ENCODE measurements at places on chromosomes 6 and 20.

DNA sequence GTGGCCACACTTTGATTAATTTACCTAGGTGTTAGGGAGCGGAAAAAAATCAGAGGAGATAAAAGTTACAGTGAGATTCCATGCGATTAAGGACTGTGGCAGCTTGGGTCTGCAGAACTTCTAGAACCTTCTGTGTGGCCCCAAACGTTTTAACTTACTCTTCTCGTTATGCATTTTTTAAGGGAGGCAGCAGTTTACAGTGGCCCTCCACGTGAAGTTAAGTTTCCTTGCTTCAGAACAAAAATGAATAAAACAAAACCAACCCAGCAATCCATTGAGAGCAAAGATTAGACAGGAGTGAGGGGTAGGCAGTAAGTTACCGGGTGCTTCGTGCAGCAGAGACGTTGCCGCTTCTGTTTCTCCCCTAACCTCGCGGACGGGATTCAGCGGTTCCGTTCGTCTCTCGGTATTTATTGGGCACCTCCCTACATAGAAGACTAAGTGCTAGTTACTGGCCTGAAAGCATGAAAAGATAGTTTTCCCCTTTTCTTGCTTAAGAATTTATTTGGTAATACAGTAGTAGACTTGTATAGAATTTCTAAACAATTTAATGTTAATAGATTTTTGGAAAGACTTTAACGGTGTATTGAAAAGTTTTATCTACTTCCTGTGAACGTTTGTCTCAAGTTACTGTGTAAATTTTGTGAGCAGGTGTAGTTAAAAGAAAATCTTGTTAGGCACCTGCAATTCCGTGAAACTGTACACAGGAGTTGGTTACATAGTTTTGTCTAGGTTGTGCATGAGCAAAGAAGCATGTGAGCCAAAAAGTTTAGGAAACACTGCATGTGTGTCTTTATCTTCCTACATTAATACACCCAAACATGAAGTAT is 1.1 kb downstream of the BAG2 start:
- no peak for DNase-seq

DNA sequence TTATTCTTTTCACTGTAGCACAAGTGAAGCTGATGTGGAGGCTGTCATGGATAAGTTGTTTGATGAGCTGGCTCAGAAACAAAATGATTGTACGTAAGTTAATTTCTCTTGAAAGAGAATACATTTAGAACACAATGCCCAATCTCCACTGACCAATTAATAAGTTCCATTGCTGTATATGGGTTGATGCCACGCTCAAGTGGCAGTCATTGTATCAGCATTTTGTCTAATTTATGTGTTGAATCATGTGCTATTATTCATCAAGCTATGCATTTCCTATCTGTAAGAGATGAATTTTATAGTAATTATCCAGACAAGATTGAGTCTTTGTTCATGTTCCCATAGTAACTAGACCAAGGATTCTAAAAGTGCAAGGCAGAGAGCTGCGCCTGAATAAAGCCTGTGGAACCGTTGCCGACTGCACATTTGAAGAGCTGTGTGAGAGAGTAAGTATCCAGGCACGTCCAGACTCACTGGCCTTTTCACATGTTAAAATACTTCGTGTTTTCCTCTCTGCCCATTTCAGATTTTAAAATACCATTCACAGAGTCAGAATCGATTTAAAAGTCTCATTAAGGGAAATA is 83.8 kb upstream of the FOXO3 start:
- no peak for DNase-seq

GRCh38 chr6:7542065-7542873 is 798 bp downstream of the DSP start:
- DNase-seq, result peak; percentile 17

DNA sequence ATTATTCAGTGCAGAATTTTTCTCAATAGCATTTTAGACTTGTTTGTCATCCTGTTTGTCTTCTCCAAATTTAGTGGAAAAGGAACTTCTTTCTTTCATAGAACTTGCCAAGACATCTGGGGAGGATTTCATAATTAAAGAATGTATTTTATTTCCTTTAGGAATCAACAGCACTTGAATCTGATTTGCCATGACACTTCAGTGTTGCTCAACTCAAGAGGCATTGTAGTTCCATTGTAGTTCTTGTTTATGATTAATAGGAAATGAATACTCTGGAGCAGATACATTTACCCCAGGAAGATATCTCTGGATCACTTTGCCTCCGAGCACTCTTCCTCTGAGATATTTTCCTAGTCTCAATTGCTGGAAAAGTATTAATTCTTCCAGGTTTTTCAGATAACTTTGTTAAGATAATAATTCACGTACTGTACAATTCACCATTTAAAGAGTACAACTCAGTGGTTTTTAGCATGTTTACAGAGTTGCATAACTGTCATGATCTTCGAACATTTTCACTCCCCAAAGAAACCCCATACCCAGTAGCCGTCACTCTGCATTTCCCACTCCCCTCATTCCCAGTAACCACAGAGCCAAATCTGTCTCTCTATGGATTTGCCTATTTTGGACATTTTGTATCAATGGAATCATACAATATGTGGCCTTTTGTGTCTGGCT is 29.7 kb downstream of the AKAP12 start:
- no peak for DNase-seq

- no peak for DNase-seq
Measured at GRCh38 chr6:79225717-79226599, 8.5 kb downstream of the HMGN3 start.

DNA sequence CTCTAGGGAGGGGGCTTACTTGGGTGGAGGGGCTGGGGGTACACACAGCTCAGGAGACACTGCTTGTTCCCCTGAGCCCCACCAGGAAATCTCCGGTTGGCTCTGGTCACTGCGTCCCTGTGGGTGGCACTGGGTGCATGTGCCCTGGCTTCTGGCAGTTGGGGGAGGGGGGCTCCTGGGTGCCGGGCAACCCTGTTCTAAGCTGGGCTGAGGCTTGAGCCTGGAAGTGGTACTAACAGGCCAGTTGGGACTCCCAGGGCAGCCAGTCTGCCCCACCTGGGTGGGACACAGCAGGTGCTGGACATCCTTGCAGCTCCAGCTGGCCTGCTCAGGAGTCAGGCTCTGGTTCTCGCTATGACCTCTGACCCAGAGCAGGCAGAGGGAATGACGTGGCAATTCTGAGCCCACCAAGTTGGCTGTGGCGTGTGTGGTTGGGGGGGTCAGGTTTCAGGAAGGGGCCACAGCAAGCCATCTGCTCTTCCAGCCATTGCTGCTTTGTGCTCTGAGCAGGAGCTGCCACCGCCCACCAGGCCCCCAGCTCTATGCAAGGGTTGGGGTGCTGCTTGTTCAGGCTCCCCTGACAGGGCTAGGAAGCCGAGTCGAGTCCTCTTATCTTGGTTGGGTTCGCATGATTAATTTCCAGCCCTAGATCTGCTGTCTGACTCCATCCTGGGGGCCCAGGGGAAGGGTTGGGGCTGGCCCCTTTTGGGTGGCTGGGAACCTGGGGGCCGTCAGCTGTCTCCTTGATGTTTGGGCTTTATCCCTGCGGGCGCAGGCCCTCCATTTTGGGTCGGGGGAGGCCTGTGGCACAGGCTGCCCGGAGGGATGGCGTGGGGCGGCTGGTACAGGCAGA is 590 bp downstream of the C20orf204 start:
- no peak for DNase-seq

DNA sequence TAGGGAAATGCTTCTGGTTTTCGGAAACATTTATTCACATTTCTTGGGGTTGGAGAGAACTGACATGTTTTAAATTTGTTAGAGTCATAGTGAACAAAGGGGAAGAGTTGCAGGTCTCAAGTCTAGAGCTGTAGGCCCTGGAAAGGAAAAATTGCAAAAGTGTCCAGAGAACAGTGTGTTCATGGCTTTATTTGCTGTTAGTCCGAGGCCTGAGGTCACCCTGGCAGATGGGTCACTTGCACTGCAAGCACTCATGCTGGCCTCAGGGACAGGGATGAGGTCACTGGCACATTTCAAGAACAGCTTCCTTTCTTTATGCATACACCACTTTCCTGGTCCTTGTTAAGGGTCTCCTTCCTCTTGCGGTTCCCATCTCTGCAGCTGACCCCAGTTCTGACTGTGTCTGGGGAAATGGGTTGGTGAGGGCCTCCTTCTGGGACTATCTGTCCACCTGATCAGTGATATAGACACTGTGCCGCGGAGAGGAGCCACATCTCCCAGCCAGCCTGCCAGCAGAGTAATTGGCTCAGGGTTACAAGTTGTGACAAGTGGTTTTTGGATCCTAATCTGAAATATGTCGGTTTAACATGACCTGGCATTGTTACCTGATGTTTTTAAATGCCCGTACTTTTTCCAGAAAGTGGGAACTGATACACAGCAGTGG is 194.0 kb downstream of the EYA4 start:
- DNase-seq, result peak; percentile 30

GRCh38 chr6:48733581-48733980 is 622.6 kb upstream of the PTCHD4 start:
- DNase-seq, result no peak

- no peak for DNase-seq
Measured at GRCh38 chr6:87071683-87072082, 23.2 kb downstream of the CGA start.

GRCh38 chr6:43950731-43951062 is 176.6 kb downstream of the MRPL14 start:
- no peak for DNase-seq

DNA sequence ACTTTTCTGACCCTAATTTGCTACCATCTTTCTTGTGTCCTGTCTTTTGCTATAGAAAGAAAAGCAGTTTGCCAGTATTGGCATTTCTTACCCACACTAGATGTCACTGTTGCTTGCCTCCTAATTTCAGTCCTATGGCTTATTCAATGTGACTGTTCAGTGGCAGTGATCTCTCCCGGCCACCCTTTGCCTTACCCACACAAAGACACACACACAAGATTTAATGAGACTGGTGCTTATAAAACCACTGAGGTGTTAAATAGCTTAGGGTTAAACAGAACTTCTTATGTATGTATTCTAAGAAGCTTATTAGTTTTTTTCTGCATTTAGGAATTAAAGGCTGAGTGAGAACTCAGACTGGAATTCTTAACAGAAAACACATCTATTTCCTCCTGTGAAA is 233.6 kb upstream of the ASCC3 start:
- DNase-seq, result peak; percentile 20

- no peak for DNase-seq
Measured at GRCh38 chr6:20204512-20204894, 7.8 kb downstream of the MBOAT1 start.
